ENCODE measurements at places on chromosomes 11 and 22.

- no peak for DNase-seq
These were observed 370.4 kb downstream of the FAT3 start for GRCh38 chr11:92595052-92595451.

- DNase-seq, result no peak
These were observed 15.7 kb downstream of the SLN start for GRCh38 chr11:107696140-107696539.

DNA sequence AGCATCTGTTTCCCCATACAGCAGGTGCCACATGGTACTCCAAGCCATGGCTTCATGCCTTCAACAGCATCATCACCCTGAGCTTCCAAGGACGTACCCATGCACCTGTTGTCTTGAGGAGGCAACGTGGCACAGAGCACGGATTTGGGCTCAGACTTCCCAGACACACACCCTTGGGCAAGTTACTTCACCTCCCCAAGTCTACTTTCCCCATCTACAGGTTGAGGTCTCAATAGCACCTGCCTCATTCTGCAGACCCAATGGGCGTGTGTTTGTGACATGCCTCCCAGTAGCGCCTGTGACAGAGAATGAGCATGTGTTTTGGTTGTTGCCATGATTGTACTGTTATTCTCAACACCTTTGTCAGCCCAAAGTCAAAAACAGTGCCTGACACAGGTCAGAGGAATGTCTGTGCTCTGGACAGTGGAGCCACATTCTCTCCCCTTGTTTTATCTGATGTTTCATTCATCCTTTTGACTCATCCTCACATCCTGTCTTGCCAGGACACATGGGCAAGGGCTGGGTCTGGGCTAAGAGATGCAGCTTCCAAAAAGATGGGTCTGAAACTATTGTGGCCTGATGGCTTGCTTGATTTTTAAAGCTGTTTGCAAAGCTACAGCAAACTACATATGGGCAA, 53.4 kb upstream of the CCND1 start:
- no peak for DNase-seq

- peak; percentile 28 for DNase-seq
These were observed 27.6 kb upstream of the TOLLIP start for GRCh38 chr11:1336836-1337646.

DNA sequence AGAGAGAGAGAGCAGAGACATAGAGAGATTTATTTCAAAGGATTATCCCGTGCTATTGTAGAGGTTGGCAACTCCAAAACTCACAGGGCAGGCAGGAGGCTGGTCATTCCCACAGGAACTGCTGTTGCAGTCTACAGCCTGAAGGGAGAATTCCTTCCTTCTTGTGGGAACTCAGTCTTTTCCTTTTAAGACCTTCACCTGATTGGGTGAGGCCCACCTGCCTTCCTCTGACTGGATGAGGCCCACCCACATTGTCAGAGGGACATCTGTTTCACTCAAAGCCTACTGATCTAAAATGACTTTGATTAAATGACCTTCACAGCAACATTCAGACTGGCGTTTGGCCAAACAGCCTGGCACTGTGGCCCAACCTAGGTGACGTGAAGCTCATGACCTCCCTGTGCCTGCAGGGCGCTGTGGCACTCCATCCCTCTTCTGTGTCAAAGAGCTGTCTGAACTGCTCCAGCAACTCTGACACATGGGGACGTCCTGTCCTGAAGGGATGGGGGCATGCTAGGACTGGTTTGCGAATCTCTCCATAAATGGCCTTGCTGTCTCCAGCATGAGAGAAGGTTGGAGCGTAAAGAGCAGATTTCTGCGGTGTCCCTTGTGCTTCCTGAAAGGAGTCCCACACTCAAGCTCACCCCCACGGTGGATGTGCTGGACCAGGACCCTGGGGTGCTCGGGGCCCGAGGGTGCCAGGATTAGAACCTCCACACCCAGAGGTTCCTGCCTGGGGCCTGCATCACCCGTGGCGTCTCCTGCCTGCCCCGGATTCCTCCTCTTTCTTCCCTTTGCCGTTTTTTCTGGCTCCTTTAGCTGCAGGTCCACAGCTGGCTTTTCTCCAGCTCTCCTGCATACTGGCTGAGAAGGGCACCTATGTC, 20.7 kb downstream of the KRTAP5-5 start:
- no peak for DNase-seq

- DNase-seq, result no peak
These were observed 113.1 kb upstream of the B3GAT1 start for GRCh38 chr11:134524896-134525845.

- no peak for DNase-seq
These were observed 24.9 kb downstream of the FDX1 start for GRCh38 chr11:110454609-110455008.

DNA sequence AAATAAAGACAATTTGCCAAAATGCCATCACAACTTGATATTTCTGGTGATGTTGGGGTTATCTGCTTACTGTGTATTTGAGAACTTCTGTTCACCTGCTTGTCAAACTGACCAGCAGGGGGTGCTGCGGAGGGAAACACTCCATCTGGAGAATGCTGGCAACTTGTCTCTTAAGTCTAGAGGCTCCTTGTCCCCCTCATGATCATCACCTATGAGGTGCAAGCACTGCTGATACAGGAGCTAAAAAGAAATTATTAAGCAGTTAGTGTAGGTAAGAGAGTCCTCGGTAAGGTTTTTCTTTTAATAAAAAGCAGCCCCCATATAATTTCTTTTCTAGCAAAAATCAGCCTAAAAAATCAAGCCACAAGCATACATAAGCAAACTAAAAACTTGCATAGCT, 32.7 kb upstream of the GLYATL1B start:
- no peak for DNase-seq

GRCh38 chr11:61155741-61156140, 5.5 kb downstream of the VPS37C start:
- DNase-seq, result no peak

DNA sequence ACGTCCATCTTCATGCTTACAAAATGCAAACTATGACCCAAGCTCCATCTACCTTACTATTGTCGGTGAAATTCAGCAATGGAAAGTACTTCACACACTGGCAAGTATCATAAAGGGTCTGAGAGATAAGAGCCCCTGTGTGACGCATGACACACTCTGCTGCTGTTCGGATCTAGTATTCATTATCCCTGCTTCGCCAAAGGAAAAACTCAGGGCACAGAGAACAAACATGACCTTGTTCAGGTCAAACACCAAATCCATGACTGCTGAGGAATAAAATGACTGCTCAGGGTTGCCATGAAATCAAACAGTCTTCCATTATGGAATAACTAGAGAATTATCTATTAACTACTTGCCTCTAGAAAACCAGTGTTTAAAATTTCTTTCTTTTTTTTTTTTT, 73.0 kb downstream of the MICAL3 start:
- DNase-seq, result no peak

DNA sequence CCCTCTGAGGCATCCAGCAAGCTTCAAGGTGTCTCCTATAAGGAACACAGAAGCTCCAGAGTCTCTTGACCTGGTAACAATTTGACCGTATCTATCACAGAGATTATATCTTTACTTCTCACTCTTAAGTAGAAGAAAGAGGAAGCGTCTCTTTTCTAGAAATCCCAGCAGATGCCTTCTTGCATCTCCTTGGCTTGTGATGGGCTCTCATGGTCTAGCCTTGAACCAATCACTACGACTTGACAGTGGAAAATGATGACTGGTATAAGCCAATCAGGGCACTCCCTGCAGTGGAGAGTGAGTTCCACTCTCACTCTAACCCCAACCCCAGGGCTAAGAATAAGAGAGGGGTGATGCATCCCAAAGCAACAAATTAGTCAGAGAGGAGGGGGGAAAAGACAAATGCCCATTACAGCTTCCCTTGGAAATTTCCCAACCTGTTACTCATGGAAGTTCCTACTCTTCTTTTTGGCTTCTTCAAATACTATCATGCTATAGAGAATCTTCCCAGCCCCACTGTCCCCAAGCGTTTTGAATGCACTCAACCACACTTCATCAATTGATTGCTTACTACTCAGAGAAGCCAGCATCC, 293.5 kb downstream of the MN1 start:
- DNase-seq, result no peak

GRCh38 chr11:63938479-63939396, at the start of gene NAA40:
Gene NAA40, plus strand, starts transcription at chr11:63939002. Its CDS starts 95 bp downstream, at chr11:63939097.
- DNase-seq, result peak; percentile 97

DNA sequence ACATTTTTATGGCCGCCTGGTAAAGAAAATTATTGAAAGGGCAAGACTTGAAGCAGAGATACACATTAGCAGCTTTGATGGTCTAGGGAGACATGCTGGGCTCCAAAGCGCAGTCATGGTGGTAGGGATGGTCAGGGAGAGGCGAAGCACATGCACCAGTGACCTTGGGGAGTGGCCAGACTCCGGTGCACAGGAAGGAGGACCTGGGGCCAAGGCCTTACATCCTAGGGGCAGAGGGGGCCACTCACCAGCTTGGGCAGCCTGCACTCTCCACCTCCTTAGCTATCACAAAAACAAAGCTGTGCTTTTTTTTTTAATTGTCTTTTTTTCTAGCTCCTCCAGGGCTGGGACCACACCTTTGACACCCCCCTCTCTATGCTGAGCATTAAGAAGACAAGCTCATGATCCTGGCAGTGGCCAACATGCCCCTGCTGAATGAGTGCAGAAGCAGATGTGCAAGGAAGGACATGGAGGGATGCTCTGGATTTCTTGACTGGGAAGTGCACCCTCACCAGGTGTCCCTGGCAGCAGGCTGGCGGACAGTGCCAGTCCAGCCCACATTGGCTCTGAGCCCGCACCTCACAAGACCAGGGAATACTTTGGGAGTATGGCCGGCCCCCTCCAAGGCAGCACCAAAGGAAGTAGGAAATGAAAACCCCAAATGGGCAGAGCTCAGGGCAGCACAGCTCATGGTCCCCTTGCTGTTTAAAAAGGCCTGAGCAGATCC, 619.9 kb downstream of the TBC1D22A start:
- DNase-seq, result no peak

GRCh38 chr11:78325274-78325781, 92.3 kb downstream of the GAB2 start:
- DNase-seq, result no peak

DNA sequence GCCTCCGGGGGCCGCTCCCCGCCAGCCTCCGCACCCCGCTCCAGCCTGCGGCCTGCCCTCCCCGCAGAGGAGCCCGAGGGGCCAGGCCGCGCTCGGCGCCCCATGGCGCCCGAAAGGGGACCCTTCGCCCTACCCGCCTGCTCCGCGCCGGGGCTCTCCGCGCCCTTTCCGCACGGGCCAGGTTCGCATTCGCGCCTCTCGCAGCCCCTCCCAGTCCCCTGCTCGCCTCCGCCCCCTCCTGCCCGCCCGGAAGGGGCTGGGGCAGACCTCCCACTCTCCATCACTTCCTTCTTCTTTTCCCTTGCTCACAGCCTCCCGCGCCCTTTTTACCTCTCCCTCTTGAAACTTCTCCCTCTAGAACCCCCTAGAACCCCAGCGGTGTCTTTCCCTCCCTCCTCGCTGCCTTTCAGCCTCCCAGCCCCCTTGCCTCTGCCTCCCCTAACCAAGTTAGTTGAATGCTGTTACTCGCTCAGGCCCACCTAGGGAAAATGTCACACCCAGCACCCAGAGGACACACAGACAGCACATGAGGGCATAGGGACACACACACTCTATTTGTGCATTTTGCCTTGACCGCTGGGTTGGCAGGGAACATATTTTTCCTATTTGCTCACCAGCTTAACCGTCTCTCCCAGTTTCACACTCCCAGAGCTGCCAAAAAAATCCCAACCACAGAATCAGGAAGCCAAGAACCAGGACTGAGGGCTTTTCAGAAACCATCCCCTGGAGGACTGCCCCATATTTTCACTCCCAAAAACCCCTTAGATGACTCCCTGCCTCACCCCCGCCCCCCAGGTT, at the start of gene SLC43A3:
TSS of gene SLC43A3 (minus strand) at position 193 of the 798 bp plus-strand sequence. CDS start 949 bp downstream, outside the sequence.
- peak; percentile 69 for DNase-seq

- DNase-seq, result no peak
These were observed 36.2 kb downstream of the LMO1 start for GRCh38 chr11:8227156-8228152.

GRCh38 chr11:65554057-65554818, 3.9 kb downstream of the LTBP3 start:
- DNase-seq, result no peak

- no peak for DNase-seq
These were observed 117.5 kb upstream of the CEP126 start for GRCh38 chr11:101797335-101797734.

- no peak for DNase-seq
These were observed 43.2 kb upstream of the YPEL1 start for GRCh38 chr22:21778705-21779363.

- DNase-seq, result no peak
These were observed 76.0 kb downstream of the RBFOX2 start for GRCh38 chr22:35952576-35952975.

DNA sequence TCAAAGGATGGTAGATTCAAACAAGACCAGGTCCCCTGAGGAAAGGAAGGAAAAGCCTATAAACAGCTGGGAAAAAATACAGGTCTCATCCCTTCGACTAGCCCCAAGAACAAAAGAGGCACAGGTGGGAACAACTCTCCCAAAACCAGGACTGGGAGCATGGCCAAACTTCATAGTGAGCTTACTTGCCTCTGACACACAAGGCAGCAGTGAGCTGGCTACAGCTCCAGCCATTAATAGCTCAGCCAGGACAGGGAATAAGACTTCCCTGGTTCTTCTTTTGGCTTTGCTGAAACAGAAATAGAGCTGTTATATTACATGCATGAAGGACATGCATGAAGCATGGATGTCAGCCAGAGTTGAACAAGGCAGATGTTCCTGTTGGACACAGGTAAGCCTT, at the start of gene OR10A2:
TSS of gene OR10A2 (plus strand) at position 97 of the 400 bp plus-strand sequence. CDS start 6,698 bp downstream, outside the sequence.
- DNase-seq, result no peak

DNA sequence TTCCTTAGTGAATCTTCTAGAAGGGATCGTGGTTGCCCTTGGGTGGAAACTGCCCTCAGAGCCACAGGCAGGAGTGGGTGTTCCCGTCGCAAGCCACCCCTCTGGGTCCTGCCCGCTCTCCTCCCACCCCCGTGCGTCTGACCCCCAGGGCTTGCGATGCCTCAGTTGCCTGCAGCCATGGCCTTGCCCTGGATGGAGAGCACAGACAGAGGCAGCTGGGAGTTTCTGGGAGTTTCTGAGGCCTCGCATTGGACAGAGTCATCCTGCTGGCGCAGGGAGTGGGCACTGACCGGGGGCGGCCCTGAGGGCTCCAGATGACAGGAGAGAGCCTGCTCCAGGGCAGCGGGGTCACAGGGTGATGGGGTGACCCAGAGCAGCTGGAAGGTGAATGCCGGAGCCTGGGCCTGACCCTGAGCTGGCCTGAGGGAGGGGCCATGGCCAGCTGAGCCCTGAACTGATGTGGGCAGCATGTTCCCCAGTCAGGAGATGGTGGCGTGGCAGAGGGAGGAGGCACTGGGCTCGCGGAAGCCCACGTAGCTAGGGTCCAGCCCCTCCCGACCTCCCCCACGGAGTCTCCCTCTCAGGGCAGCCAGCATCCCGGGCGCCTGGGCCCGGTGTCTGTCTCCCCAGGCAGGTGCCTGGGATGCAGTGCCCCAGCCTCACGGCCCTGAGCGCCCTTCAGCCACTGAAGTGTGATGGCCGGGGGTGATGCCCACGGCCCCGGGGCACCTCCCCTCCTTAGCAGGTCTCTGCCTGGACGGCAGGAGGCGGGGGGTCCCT, 1236.2 kb downstream of the BRD1 start:
- no peak for DNase-seq

DNA sequence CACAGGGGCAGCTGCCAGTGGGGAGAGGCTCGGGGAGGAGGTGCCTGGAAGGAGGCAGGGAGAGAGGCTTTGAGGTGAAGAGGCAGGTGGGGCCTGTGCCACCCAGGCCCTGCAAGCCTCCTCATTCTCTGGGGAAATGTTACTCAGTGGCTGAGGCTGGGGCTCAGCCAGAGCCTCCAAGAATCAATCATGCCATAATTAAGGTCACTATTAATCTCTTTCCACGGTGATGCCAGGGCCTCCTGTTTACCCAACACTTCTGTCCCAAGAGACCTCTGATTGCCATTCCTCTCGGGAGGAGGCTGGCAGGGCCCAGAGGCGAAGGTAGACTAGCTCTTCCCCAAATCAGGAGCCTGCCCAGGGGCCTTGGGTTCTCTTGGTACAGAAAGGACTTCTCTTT, 38.4 kb downstream of the GDPD5 start:
- no peak for DNase-seq

All from germinal center (tissue), 1 donor.